ENCODE measurements at places on chromosomes 4 and X. TPM values are rescaled to one million over a fixed set of nuclear protein-coding genes. Genes with fewer than 3 reads are reported as not detected.

Gene SLITRK2
- not detected for total RNA-seq

Gene ABLIM2
- total RNA-seq = 0.43 TPM

Gene PRSS12
- not detected for total RNA-seq

Gene HELT
- not detected for total RNA-seq

Gene FOXR2
- total RNA-seq = not detected

Gene HELQ
- total RNA-seq = 14.5 TPM

Gene FAAH2
- total RNA-seq = 4.2 TPM

Gene SPATA18
- 0.09 TPM for total RNA-seq

Gene KIAA1210
- not detected for total RNA-seq

Gene UTP3
- 30.0 TPM for total RNA-seq

Gene ANOS1
- total RNA-seq = 0.05 TPM

Gene GYG2
- not detected for total RNA-seq

Data from T-helper 2 cell treated with Interferon-gamma antibody and Interleukin-4, amounts not matched to agents 100 ng/mL and 5 ng/mL, for 36 hours (primary cell).